Upper lobe of left lung (tissue), 6 donors: ENCODE measurements at places on chromosomes 11 and 22. TPM values are rescaled to one million over a fixed set of nuclear protein-coding genes. Genes with fewer than 3 reads are reported as not detected.
A peak's percentile ranks its signal among the peaks of the same experiment; 100 is the strongest.

GRCh38 chr11:60762851-60763691 is 6.4 kb downstream of the MS4A15 start:
- no peak overlapping the region for H3K27ac ChIP-seq
- peak; percentile 48 for DNase-seq
- H3K4me3 ChIP-seq: no peak overlapping the region
- no peaks in the 10 kb centered on the region for H3K27me3 ChIP-seq

GRCh38 chr11:130774703-130775102 is 141.6 kb downstream of the SNX19 start:
- no peak overlapping the region for H3K27ac ChIP-seq
- H3K4me3 ChIP-seq: no peak overlapping the region

DNA sequence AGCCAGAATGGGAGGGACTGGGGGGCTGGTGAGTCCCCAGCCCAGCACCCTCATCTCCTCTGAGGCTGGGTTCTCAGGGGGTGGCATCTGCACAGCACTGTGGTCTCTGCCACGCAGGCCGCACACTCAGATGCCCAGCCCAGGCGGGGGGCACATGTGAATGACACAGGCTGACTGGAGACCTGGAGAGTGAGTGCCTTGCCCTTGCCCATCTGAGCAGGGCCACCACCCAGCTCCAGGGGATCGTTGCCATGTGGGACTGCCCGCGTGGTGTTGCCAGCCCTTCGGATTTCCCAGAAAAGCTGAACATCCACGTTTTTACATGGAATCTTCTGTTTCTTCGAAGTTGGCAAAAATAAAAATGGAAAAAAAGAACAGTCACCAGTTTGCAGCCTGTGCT is 18.9 kb downstream of the PRDM11 start:
- peak; percentile 58 for DNase-seq
- no peak overlapping the region for H3K27ac ChIP-seq
- H3K4me1 ChIP-seq: no peaks in the 10 kb centered on the region
- no peaks in the 10 kb centered on the region for H3K36me3 ChIP-seq
- no peaks in the 10 kb centered on the region for H3K27me3 ChIP-seq

DNA sequence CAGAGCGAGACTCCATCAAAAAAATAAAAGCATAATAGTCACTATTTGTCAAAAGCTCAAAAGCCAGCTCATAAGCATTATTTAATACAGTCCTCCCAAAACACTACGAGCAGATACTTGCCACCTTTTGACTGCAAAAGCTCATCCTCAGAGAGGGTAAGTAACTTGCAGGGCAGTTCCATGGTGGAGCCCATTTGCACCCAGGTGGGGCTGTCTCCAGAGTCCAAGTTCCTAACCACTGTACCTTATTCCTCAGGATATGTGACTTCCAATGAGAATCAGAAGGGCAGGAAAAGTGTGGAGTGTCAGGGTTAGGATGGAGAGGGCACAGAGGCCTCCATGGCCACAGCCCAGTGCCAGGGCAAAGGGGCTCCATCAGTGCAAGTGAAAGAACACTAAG is 28.6 kb upstream of the POU2AF1 start:
- H3K36me3 ChIP-seq: no peaks in the 10 kb centered on the region
- no peak overlapping the region for H3K27ac ChIP-seq
- no peak for DNase-seq
- no peaks in the 10 kb centered on the region for H3K4me1 ChIP-seq
- H3K27me3 ChIP-seq: no peaks in the 10 kb centered on the region
- no peak overlapping the region for H3K4me3 ChIP-seq

DNA sequence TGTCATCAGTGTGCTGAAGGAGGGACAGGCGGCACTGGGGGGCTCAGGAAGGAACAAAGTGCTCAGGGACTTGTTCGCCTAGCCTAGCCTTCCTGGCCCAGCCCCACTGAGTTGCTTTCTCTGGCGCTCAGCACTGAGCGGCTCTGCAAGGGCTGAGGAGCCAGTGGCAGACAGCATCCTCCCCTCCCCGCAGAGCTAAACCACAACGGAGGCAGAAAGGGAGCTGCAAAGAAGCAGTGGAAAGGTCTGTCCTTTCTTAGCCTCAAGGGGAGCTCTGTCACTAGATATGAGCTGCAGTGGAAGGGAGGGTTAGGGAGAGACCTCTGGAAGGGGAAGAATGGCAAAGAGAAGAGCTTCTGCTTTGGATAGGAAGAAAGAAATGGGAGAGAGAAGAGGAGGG is 89.7 kb upstream of the PHOX2A start:
- H3K4me1 ChIP-seq: no peaks in the 10 kb centered on the region
- no peaks in the 10 kb centered on the region for H3K27me3 ChIP-seq
- no peak for DNase-seq
- no peak overlapping the region for H3K4me3 ChIP-seq
- no peak overlapping the region for H3K27ac ChIP-seq

GRCh38 chr11:126645186-126645585 is 289.7 kb downstream of the ST3GAL4 start:
- H3K36me3 ChIP-seq: no peaks in the 10 kb centered on the region
- no peaks in the 10 kb centered on the region for H3K27me3 ChIP-seq
- H3K27ac ChIP-seq: no peak overlapping the region
- H3K4me1 ChIP-seq: no peaks in the 10 kb centered on the region
- no peak overlapping the region for H3K4me3 ChIP-seq

- no peaks in the 10 kb centered on the region for H3K4me1 ChIP-seq
- no peaks in the 10 kb centered on the region for H3K27me3 ChIP-seq
- H3K36me3 ChIP-seq: no peaks in the 10 kb centered on the region
Measured at GRCh38 chr11:106794058-106794457, 224.2 kb downstream of the GUCY1A2 start.

GRCh38 chr11:88827018-88827676 is 238.6 kb downstream of the GRM5 start:
- no peaks in the 10 kb centered on the region for H3K4me1 ChIP-seq
- no peak overlapping the region for H3K27ac ChIP-seq
- DNase-seq: no peak
- H3K4me3 ChIP-seq: no peak overlapping the region
- H3K36me3 ChIP-seq: no peaks in the 10 kb centered on the region

- no peak overlapping the region for H3K4me3 ChIP-seq
- no peak overlapping the region for H3K27ac ChIP-seq
- DNase-seq: peak; percentile 49
Measured at GRCh38 chr22:42418811-42419242, 13.4 kb downstream of the NFAM1 start.

DNA sequence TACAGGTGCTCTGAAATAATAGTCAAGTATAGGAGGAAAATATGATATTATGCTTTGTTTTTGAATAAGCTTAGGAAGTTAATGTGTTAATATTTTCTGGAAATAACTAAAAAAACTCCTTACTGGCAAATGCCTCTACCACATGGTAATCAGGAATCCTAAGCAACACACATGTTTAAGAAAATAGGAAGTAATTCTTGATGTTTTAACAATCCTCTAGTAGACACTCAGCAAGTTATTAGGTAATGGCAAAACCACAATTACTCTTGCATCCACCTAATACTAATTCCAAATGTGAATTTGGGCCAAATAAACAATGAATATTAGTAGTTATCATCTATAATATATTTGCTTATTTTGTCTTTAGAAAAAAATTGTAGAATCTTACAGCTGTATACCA is 53.6 kb downstream of the SLC35F2 start:
- no peak overlapping the region for H3K27ac ChIP-seq
- H3K4me1 ChIP-seq: no peaks in the 10 kb centered on the region
- H3K4me3 ChIP-seq: no peak overlapping the region
- no peaks in the 10 kb centered on the region for H3K27me3 ChIP-seq

DNA sequence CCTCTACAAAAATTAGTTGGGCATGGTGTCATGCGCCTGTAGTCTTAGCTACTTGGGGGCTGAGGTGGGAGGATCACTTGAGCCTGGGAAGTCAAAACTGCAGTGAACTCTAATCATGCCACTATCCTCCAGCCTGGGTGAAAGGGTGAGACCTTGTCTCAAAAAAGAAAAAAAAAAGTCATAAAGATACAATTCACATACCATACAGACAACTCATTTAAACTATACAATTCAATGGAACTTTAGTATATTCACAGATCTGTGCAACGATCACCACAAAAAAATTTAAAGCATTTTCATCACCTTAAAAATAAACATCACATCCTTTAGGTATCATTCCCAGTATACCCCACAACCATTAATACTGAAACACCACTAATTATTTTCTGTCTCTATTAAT is 201.2 kb downstream of the PGR start:
- H3K4me3 ChIP-seq: no peak overlapping the region
- H3K36me3 ChIP-seq: no peaks in the 10 kb centered on the region
- no peaks in the 10 kb centered on the region for H3K27me3 ChIP-seq
- no peak for DNase-seq

DNA sequence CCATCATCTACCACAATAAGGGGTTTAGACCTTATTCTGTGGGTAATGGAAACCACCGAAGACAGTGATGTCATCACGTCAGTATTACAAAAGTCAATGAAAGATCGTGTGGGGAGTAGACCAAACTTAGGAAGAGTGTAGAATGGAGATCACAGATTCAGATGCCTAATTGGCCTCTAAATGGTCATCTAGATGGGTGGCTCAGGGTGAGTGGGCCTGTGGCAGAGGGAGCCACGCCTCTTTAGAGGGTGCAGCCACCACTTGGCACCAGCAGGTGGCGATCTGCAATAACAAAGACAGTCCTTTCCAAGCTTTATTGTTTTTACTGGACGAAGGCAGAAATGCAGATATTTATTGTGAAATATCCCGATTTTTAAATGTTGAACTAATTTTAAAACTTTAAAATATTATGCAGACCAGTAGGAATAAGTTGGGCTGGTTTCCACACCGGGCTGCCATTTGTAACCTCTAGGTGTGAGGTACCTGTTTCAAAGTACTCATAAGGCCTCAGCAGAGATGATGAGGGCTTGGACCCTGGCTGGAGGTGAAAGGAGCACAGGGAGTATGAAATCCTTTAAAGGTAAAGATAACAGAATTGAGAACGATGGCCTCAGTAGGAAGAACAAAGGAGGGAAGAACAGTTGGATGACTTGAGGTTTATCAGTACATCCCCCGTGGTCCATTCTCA is 222.0 kb downstream of the DBX1 start:
- DNase-seq: peak; percentile 41
- H3K4me3 ChIP-seq: no peak overlapping the region

The ZNF280B gene
- 0.98 TPM for total RNA-seq

The CCDC116 gene
- total RNA-seq: 0.26 TPM

The OOSP4A gene
- not detected for total RNA-seq

The PCSK7 gene
- total RNA-seq: 138 TPM

The MUS81 gene
- 59.6 TPM for total RNA-seq

The PTH gene
- not detected for total RNA-seq

The RFPL3 gene
- not detected for total RNA-seq

The GPR83 gene
- not detected for total RNA-seq

The ADAMTS15 gene
- total RNA-seq: 2.5 TPM
